ENCODE measurements at places on chromosomes 6 and 20. TPM values are rescaled to one million over a fixed set of nuclear protein-coding genes. Genes with fewer than 3 reads are reported as not detected.

The CNR1 gene
- total RNA-seq: not detected

The FAM83B gene
- total RNA-seq: not detected

The CCN6 gene
- not detected for total RNA-seq

DNA sequence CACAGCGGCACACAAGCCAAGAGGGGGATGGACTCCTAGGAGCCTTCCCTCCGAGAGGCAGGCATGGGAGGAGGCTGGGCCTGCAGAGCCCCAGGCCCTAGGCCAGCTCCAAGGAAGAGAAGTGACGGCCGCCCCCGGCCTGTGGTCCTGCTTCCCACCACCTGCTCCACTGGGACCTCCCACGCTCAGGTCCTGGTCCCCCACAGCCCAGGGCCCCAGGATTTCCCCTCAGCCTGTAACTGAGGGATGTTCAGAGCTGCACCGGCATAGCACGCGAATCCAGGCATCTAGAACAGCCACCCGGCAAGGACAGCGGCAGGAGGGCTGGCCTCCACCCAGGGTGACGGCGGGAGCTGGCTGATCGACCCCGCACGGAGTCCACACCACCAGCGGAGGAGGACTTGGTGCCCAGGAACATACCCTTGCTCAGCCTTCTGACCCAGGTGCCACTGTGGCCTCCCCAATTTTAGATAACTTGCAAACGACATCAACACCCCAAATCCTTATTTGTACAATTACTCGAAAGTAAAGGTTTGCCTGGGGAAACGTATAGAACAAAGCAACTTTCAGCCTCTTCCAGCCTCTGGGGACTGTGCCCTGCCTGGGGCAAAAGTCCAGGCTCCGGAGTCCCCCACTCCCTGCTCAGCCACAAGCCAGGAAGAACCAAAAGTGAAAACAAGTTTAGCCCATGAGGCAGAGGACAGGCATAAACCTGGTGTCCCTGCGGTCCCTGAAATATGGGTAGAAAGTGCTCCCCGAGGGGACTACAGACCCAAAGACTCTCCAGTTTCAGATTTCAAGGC is 3.5 kb downstream of the GATA5 start:
- H3K27ac ChIP-seq: no peak overlapping the region
- H3K27me3 ChIP-seq: peaks cover 27% of the 10 kb centered on the region
- no peaks in the 10 kb centered on the region for H3K4me1 ChIP-seq
- H3K4me3 ChIP-seq: no peak overlapping the region

DNA sequence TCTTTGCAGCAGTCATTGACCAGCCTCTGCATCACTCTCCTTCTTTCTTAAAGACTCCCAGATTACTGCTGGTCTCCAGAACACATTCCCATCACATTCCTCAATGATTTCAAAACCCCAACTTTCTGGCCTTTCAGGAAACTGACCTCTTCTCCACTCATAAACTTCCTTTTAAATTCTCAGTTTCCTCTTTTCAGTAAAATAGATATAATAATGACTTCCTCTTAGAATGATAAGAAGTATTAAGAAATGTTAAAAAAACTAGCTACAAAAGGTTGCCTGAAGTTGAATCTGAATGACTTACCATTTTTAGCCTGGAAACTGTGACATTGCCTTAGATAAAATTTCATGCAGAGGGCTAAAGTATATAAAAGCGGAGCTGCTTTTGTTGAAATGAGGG is 239.3 kb downstream of the OGFRL1 start:
- no peak overlapping the region for H3K4me3 ChIP-seq
- no peaks in the 10 kb centered on the region for H3K36me3 ChIP-seq
- DNase-seq: no peak

DNA sequence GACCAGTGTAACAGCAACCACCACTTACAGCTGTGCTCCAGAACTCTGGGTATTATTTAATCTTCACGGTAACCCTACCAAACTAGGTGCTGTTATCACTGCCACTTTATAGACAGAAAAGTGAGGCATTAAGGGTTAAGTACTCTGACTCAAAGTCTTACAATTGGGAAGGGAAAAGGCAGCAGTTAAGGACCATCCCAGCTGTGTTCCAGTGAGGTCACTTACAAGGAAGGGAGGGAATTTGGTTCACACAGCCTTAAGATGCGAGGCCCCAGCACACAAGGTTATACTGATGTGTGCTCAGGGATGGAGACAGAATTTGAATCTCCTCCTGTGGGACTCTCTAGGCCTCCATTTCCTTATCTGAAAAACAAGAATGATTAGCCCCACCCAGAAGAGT is 46.7 kb downstream of the TRERF1 start:
- H3K27me3 ChIP-seq: no peaks in the 10 kb centered on the region
- H3K4me3 ChIP-seq: no peak overlapping the region
- no peak for DNase-seq
- H3K4me1 ChIP-seq: peaks cover 62% of the 10 kb centered on the region
